Activated T-cell treated with anti-CD3 and anti-CD28 coated beads for 4 hours (primary cell): ENCODE measurements at places on chromosomes 4 and X.

DNA sequence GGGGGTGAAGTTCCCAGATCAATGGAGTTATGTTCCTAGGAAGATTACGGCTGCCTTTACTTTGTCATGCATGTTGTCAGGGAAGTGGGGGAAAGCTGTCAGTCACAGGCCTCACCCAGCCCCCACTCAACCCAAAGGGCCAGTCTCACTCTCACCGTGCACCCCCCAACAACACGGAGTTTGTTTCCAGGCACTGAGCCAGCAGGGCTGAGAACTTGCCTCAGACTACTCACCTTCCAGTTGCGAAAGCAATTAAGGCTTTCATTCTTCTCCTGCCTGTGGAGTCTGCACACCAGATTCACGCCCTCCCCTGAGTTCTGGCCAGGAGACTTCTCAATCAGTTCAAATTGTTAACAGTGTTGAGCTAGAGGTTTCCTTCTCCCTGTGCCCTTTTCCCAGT, 114.3 kb downstream of the SH3BGRL start:
- DNase-seq, result no peak

GRCh38 chrX:131840799-131841495, 182.2 kb upstream of the STK26 start:
- DNase-seq, result no peak

- no peak for DNase-seq
Observed at GRCh38 chr4:181952478-181952877, 290.7 kb upstream of the TENM3 start.

DNA sequence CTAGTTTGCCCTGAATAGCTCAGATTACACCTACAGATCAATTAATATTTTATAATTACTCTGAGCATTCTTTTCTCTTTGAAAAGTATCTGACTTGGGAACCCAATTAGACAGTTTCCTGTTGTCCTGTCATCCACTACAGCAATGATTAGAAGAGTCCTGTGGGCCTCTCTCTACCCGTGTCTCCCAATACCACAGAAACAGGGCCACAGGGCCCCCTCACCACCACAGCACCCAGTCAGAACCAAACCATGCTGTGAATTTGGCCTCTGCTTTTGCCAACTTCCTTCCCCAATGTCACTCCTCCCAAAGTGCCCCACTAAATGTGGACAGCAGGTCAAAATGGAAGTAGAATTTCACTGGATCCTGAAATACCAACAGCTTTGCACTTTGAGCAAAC, 10.3 kb downstream of the USP46 start:
- DNase-seq, result no peak

DNA sequence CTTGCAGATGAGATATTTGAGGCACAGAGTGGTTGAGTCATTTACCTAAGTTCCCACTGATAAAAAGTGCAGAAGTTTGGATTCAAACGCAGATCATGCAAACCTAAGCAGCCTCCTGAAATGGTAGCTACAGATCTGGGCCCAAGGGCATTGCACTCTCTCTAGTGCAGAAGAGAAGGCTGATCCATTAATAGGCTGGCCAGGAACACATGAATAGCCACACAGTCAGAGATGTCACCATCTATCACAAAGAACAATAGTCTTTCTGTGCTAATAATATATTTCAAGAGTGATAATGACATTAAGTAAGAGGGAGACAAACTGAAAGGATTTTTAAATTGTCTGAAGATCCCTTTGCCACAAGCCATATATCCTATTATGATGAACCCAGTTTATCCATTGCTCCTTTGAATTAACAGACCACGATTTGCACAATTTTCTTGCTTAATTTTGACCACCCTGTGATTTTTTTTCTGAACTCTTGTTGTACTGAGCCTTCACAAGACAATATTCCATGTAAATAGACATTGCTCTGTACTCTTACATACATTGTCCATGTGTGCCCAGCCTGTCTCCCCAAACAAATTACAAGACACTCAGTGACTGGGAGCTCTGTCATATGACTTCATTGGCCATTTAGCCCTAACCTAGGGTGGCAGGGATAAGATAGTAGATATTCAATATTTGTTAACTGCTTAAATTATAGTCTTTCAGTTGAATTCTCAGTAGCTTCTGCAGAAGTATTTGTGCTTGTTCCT, 112.4 kb upstream of the RBPJ start:
- no peak for DNase-seq
